ENCODE measurements at places on chromosomes 7 and 10.
A peak's percentile ranks its signal among the peaks of the same experiment; 100 is the strongest.

GRCh38 chr7:107213193-107213788 is 44.5 kb downstream of the HBP1 start:
- no peak for DNase-seq

DNA sequence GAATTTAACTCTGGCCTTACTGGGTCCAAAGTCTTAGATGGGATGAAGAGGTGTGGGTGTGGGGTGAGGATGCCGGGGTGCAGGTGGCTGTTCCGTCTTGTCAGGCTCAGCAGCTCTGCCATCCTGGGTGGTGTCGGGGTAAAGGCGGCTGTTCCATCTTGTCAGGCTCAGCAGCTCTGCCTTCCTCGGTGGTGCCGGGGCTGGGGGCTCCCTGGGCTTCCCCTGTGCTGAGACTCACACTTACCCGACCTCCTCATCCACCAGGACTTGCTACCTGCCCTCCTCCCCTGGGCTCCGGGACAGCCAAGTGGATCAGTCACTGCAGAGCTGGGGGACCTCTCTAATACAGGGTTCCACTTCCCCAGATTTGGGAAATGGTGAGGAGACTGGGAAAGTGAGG is 244.3 kb upstream of the SHH start:
- no peak for DNase-seq

GRCh38 chr10:130924138-130924819 is 387.2 kb downstream of the TCERG1L start:
- DNase-seq, result no peak

DNA sequence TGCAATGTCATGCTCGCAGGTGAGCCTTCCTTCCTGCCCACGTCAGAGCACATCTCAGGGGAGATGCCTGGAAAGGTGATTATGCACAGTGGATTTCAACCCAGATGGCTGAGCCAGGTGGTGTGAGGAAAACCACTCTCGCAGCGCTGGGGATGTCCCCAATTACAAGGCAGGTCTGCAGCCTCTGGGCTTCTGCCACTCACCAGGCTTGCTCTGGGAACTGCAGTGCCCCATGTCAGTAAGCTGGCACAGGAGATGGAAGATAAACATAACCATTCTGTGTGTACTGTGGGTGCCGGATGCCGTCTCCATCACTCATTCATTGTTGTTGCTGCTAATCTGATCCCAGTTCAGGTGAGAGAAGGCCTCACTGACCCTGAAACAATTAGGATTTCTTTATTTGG is 222.9 kb upstream of the PITRM1 start:
- DNase-seq, result no peak

DNA sequence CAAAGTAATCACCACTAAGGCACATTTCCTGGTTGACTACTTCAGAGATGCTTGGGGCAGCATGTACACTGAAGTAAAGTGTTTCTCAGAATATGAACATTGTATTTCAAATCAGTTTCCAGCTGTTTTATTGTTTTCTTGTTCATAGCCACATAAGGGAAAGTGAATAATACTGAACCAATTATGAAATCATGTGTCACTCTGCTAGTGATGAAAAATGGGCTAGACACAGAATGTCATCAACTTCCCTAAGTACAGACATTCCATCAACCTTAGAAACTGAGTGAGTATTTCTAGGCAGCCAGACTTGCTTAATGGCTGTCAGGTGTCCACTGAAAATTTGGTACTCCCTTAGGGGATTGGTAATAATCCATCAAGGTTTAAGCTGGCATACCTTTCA is 603.5 kb downstream of the ARL4A start:
- no peak for DNase-seq

- DNase-seq, result no peak
Measured at GRCh38 chr10:97659589-97659988, 19.1 kb downstream of the PI4K2A start.

- no peak for DNase-seq
Measured at GRCh38 chr7:137871170-137871915, 24.6 kb upstream of the DGKI start.

- peak; percentile 39 for DNase-seq
Measured at GRCh38 chr7:97835296-97836138, 36.7 kb downstream of the ASNS start.

DNA sequence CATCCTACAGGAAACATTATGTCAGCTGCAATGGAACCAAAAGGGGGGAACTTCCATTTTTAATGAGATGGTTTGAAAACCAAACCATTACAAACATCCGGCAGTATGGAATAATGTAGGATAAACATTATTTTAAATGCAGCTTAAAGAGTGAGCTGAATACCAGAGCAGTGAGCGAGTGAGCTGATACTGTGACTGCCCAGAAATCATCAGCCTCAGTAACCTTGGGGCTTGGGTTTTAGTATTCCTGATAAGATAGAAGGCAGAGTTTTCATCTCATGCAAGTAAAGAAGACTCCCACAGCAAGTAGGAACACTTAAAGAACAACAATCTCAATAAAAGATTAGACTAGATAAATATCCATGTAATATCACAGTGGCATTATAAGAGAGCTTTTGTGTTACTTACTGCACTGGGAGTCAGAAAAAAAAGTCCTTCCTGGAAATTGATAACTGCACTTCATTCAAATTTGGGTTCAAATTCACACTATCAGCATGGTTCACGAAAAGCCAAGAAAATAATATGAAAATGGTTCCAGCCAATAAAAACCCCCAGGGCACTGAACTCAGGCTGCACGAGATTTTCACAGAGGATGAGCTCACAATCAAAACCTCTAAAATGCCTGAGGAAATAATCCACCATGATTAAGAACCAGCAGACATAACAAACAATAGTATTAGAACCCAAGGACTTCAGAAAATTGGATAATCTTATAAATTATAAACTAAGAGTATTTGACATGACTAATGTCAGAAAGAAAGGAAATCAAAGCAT is 115.7 kb downstream of the MTPAP start:
- DNase-seq, result no peak

DNA sequence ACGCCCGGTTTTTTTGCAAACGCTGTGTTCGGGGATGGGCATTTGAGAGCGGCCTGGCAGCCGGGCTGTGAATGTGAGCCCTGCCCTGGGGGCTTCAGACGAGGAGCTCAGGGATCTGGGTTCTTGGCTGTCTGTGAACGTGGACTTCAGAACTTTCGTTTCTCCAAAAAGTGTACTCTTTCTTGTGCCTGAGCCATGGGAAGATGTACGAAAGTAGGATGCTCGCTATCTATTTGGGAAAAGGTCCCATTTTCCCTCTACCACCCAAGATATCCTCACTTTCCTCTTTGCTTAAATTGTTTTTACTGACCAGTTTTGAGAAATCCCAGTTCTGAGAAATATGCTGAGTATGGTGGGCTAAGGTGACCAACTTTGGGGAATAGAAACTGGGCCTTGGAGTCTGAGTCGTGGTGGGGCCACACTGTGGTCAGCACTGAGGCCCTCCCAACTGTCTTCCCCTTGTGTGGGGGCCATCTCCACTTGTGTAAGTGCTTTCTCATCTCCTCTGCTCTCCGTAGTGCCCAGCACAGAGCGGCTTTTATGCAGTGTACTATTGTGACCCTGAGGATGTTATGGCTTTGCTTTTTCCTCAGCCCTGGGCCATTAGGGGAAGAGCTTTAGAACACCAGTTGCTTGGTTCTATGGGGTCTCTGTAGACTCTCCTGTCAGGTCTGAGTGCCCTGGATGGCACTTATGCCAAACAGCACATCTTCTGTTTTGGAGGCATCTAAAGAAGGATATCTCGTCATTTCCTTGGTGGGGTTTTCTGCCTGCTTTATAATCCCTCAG is 918 bp downstream of the DBNL start:
- DNase-seq, result peak; percentile 26

DNA sequence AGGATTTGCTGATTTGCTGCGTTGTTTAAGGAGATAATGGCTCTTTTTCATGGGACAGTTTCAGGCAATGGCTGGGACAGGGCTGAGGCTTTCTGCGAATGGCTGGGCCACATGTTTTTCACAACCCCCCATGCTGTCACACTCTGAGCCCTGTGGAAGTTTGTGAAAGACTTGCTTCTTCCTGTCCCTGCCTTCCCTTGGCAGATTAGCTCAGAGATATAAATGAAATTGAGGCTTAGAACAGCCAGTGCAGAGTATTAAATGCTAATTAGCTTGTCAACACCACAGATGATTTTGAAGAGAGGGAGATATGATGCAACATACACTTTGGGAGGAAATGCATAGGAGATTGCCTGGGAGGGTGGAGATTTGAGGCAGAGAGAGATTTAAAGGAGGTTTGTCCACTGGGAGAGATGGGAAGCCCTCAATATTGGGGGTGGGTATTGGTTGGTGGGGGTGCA is 232.0 kb downstream of the SH2D4B start:
- DNase-seq, result no peak

- DNase-seq, result no peak
Measured at GRCh38 chr10:18561861-18562551, 89.4 kb downstream of the NSUN6 start.

DNA sequence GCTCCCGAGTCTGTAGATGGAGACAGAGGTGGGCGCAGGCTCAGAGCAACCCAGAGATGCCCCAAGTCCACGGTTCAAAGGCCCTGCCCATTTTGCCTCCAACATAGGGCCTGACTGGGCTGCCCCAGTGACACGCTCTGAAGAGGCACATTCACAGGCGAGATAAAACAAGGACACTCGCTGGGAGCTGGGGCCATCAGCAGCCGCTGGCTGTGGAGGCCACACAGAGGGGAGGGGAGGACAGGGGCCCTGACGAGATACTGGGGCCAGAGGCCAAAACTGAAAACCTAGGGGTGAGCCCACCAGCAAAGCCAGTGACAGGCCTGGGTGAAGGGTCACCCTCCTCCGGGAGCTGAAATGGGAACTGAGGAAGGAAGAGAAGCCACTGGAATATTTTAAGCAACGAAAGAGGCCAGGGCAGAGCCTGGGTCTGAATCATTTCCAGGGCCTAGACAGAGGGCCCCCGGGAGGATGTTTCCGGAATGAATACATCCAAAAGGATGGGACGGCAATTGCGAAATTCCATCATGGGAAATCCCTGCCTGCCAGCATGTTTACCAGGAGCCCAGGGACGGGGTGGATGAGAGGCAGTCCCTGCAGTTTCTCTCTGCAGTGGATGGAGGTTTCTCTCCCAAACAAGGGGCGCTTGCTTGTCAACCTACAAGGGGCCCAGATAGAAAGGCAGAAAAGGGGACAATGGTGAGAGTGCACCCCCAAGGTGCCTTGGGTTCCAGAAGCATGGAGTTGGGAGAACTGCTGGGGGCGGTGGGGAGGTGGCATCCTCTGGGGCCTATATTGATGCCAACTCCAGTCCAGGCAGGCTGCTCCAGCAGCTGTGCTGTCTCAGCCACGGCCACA is 29.0 kb upstream of the HSPA12A start:
- DNase-seq, result no peak

- DNase-seq, result no peak
Measured at GRCh38 chr7:155928583-155928982, 116.3 kb upstream of the SHH start.

- DNase-seq, result no peak
Measured at GRCh38 chr10:28302012-28302637, 739 bp downstream of the MPP7 start.

GRCh38 chr7:134528749-134529148 is 1.4 kb downstream of the AKR1B10 start:
- no peak for DNase-seq

DNA sequence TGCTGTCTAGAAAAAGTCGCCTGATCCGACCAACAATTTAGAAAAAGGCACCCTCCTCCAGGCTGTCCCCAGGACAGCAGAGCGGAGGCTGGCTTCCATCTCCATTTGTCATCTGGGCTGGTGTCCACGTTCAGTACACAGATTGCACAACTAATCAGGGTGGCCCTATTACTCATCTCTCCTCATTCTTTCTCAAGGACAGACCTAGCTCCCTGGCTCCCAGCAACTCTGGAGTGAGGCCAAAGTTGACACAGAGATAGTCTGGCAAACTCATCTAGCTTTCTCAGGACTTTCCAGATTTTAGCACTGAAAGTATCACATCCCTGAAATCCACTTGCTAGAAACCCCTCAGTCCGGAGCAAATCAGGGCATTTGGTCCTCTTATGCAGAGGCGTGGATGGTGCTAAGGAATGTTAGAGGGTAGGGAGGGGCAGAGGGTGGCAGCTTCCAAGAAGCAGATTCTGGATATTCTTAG is 75.1 kb downstream of the DNAH11 start:
- no peak for DNase-seq

- DNase-seq, result no peak
Measured at GRCh38 chr10:100896876-100897461, 15.8 kb upstream of the SLF2 start.

DNA sequence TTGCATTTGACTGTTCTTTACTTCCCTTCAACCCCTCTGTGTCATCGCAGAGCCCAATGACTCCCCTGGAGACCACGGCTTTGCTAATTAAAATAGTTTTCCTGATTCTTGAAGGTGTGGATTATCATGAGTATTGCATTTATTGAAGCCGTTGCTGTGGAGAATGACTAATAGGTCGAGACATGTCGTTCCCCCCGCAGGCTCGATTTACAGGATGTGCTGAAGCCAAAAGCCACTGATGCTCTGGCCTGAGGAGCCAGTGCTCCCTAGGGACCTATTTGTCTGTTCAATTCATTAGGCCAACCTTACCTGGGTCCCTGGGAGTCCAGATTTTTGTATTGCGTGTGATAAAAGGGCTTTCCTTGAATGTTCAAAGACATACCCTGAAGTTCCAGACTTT is 102.3 kb downstream of the NPTX2 start:
- no peak for DNase-seq

DNA sequence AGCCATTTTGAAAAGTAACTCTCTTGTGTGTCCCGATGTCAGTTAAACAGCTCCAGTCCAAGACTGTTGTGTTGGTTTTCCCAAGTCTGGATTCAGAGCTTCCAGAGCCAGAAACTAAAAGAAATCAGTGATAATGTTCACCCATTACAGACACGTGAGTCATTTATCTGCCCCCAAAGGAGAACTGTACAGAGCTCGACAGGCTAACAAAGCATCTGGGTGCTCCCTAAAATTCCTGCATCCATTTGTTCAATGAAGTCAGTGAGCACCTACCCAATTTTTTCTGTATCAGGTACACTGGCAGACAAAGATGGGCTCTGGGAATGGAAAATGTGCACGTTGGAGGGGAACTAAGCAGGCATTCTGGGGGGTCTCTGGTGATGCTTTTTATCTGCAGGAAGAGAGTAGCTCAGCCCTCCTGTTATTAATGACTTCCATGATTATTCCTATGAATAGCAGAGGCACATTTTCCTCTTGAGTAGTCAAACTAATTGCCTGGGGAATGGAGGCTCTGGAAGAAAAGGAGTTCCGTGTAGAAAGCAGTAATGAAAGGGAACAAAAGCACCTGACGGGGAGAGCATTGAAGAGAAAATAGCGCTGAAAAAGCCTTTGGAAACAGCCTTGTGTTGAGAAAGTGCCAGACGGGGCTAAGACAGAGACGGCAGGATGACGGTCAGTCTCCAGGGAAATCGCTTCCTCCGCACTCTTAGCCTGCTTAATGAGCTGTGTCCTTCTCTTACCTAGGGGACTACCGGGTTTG is 75.3 kb downstream of the GAD2 start:
- no peak for DNase-seq

- DNase-seq, result no peak
Measured at GRCh38 chr10:68133523-68133922, 24.2 kb downstream of the MYPN start.

GRCh38 chr7:82388138-82388537 is 55.4 kb downstream of the CACNA2D1 start:
- no peak for DNase-seq

Measured in CD4-positive, alpha-beta T cell treated with Interferon alpha-2 for 1 hour (primary cell).